ENCODE measurements at places on chromosomes 7 and 10.

GRCh38 chr10:53547364-53547763, 774.8 kb upstream of the MBL2 start:
- DNase-seq = no peak

- no peak for DNase-seq
Measured at GRCh38 chr10:107583974-107584373, 419.5 kb upstream of the SORCS1 start.

GRCh38 chr10:36278176-36278575, 636.1 kb upstream of the FZD8 start:
- no peak for DNase-seq

DNA sequence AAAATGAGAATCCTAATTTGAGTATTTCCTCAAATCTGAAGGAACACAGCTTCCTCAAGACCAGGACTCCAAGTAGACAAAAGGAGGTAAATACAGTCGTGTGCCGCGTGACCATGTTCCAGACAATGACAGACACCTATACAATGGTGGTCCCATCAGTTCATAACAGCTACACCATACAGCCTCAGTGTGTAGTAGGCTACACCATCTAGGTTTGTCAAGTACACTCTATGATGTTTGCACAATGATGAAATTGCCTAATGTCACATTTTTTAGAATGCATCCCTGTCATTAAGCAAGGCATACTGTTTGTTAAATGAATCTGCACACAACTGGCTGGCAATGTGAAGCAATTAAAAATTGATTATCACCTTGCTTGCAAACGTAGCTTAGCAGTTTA, 107.9 kb downstream of the PROSER2 start:
- no peak for DNase-seq

- no peak for DNase-seq
Measured at GRCh38 chr10:6338361-6338760, 135.6 kb downstream of the PFKFB3 start.

DNA sequence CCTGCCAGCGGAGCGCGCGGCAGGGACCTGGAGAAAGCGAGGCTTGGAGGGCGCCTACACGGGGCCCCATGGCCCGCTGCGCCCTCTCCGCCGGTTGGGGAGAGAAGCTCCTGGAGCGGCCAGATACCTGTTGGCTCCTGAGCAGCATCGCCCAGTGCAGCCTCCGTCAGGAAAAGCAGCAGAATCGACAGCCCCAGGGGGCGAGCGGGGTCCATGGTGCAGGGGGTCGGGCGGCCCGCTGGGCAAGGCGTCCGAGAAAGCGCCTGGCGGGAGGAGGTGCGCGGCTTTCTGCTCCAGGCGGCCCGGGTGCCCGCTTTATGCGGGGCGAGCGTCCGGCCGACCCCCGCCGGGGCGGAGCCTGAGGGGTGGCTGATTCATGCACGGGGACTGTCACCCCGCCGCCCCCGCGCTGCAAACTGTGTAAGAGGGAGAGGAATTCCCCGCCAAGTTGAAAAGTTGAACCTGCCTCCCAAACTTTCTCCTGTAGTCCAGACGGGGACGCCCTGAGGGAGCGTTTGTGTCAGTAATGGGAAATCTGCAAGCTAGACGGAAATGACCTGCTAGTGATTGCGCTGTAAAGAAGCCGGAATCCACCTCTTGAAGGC, at the start of gene TFPI2:
Gene TFPI2 (minus strand): TSS at position 290 of the 605 bp plus-strand sequence. CDS start 75 bp downstream, at position 215.
- no peak for DNase-seq

DNA sequence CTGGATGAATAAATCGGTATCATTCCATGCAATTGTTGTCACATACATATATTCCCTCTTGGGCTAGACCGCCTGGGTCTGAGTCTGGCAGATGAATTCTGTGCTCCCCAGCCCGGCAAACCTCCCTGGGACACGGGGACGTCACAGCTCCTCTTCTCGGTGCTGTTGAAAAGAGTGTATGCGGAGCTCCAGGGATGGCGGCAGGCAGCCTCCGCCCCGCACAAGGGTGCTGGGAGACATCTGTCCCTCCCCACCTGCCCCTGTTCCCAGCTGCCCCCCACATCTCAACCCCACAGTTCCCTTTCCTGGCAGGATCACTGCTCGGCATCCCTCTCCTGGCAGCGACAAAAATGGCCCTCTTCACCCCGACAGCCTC, 32.1 kb downstream of the PRKAG2 start:
- DNase-seq = no peak

DNA sequence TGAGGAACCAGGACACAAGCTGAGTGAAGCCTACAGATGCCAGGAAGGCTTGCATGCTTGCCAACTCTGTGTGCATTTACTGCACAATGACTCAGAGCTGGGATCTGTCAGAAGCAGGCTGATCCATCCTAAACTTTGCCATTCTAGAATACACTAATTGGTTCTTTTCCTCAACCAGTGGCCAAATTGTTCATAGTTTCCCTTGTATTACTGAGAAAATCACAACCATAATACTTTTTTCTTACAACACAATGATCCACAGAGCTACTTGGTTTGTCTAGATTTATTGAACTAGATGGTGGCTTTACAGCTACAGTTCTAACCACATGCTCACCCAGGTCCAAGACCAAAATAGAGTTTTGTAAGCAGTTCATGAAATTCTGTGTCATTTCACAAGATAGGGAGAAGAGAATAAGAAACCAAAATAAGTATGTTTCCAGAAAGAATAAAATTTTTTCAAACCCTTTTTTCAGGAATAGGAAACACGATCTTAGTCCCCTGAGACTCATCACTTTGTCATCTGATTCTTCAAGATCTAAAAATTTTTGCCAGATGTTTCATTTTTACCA, 21.0 kb upstream of the LRRC17 start:
- DNase-seq = no peak

GRCh38 chr7:47337531-47337930, 244.4 kb downstream of the TNS3 start:
- no peak for DNase-seq

DNA sequence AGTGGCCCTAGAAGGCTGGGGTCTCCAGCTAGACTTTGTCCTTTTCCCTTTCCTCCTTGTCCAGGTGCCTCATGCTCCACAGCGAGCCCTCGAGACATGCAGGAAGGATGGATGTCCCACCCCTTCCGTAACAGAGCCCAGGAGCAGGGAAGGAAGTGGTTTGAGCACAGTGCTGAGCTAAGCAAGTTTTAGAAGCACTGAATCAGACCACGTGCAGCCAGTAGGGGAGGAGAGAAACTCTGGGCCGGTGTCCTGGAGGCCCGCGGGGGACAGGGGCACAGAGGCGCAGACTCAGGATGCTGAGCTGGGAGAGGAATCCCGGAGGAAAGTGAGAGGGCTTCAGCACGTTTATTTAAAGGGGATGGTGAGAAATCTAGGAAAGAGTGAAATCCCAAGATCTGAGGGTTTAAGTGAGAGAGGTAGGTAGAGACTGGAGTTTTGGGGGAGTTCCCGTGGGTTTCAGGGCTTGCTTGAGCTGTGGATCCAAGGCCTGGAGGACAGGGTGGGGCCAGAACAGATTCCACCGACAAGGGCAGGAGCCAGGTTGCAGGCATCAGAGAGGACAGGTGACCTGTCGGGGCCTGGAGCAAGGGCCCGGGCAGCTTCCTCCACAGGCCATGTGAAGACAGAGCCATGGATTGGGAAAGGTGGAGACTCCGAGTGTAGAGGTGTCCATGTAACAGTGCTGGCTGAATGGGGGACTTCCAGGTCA, 4.4 kb upstream of the IRF5 start:
- DNase-seq = no peak

DNA sequence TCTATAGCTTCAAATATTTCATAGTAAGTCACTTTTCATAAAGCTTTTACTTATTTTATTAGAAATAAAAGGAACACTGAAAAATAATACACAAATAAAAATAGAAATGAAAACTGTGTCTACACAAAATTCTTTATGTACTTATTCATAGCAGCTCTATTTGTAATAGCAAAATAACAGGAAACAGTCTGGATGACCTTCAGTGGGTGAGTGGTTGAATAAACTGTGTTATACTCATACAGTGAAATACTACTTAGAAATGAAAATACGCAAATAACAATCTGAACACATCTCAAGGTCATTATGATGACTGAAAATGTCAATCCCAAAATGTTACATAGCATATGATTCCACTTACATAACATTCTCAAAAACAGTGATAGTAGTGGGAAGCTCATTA, 138.7 kb upstream of the PCLO start:
- no peak for DNase-seq

DNA sequence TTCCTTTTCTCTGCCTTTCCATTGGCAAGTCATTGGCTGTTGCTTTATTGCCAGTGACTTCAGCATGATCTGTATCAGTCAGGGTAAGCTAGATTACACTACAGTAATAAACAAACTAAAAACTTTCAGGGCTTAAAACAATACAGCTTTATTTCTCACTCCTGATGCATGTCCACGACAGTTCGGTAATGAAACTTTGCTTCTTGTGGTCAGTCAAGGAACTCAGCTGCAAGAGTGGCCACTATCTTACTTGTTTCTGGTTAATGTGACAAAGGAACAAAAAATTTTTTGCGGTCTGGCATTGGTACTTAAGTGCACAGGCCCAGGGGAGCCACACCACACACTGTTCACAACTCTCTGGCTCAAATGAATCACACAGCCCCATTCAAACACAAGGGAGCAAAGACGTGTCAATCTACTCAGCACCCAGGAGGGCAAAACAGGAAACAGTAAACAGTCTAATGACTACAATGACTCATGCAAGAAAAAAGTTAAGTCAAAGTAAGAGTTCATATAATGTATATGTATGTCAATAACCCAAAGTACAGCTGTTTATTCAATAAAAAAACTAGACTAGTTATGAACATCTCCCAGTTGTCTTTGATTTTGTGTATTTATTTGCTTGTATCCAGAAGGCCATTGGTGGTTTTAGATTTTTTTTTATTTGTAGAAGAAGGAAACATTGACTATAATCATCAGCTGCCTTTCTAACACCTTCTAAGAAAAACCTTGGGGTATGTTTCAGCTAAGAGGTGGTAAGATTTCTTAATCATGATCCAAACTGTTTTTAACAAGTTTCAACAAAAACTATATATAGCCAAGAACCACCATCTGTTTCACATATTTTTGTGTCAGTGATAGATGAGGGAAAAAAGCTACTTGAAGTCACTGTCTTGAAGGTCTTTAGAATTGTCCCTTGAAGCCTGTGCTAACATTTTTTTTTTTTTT, 134.4 kb upstream of the FAM3C start:
- DNase-seq = peak; percentile 22

DNA sequence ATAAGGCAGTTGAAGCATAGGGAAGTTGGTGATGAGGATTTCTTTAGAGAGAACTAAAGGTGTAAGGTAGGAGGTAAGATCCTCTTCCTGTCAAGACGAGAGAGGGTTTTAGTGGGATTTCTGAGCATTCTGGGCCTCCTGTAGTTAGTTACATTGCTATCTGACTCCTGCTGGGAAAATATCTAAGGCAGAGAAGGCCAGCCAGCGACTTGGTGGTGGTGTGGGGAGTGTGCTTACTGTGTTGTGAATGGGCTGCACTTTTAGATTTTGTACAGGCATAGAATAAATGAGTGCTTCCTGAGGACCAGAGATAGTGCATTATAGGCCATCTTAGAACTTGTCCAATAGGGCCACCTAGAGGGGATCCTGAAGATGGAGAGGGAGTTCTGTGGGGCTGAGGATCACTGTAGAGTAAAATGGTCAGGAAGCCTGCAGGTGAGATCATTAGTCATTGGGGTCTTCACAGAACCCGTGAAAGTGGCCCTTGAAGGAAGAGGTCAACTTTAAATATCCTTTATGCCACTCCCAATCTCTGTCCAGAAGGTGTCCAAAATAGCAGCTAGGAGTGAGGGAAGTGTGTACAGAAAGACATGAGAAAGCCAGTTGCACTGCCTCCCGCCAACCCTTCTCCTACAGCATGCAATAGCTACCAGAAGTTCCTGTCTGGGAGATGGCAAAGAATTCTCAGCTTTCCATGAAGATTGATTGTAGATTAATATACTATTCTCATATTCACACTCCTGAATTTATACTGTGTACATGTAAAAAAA, 266.6 kb downstream of the POLR1F start:
- DNase-seq = no peak

GRCh38 chr7:50492770-50493519, 42.8 kb upstream of the FIGNL1 start:
- no peak for DNase-seq

DNA sequence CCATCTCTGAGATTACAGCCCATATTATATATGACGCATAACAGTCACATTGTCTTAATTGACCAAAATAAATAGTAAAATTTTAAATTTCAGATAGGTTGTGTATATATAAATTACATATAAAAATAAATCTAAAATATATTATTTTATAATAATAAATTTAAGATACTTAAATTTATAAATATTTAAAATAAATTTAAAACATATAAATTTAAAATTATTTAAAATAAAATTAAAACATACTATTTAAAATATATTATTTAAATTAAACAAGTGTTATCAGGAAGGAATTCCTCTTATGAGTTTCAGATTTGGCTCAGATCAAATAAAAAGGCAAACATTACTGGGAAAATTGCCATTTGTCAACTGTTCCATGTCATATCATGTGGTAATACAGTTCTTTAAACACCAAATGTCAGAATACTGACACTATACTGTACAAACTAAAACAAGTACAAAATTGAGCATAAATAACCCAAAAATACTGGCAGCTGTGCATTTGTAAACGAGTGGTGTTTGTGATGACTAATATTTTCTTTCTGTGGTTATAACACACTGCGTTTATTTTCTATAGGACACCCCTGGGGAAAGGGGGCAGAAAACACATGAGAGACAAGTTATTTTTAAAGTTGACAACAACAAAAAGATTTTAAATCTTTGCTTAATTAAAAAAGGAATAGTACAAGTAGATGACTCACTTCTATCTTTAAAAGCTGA, 71.3 kb upstream of the DGKB start:
- DNase-seq = no peak

DNA sequence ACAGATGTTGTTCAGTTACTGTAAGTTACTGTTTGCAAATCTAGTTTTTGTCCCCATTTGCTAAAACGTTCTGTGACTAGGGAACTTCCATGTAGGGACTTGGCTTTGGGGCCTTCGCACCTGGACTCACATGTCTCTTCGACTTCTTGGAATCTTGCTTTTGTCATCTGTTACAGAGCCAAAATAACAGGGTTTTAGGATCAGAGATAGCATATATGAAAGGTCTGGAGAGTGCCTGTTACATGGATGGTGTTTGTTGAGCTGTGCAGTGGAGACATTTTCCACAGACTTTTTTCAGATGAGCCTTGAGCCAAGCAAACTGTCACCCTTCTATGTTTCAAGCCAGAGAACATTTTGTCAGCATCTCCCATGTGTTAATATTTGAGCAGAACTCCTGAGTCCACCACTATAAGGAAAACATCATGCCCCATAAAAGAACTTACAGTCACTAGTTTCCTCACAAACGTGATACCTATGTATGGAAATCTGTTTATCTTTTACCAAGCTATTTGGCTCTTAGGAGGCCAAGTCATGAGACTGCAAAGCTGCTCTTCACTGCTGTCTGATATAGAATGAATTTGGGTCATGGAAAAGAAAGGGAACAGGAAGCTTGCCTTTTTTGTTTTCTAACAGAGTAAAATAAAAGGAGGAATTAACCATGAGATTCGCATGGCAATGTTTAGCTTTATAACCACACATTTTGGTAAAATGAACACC, 818.6 kb upstream of the IGFBP3 start:
- DNase-seq = no peak

- DNase-seq = no peak
Measured at GRCh38 chr7:53800746-53801145, 741.4 kb upstream of the VSTM2A start.

GRCh38 chr10:26528048-26528447, 89.9 kb downstream of the APBB1IP start:
- no peak for DNase-seq

All from stimulated activated CD8-positive, alpha-beta memory T cell treated with anti-CD3 and anti-CD28 coated beads, Interleukin-15, amount 100 ng/mL, for 1 hour (primary cell).